ENCODE measurements at places on chromosomes 3 and 15.

DNA sequence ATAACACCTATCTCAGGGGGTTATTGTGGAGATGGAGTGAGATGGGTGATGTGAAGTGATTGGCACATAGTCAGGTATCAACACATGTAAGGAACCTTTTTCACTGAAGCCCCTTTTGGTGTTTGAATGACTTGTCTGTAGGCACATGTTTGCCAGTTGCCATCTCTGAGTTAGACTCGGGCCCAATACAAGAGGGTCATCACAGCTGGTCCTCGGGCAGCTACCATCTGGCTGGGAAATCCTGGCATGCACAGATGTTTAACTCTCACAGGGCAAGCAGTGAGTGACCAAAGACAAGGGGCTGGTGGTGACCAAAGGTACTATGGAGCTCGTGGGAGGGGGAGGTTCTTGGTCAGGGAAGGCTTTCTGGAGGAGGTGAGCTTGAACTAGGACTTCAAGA is 118.8 kb downstream of the CLSTN2 start:
- no peak for DNase-seq

- no peak for DNase-seq
Observed at GRCh38 chr3:42451546-42452230, 41.3 kb upstream of the LYZL4 start.

DNA sequence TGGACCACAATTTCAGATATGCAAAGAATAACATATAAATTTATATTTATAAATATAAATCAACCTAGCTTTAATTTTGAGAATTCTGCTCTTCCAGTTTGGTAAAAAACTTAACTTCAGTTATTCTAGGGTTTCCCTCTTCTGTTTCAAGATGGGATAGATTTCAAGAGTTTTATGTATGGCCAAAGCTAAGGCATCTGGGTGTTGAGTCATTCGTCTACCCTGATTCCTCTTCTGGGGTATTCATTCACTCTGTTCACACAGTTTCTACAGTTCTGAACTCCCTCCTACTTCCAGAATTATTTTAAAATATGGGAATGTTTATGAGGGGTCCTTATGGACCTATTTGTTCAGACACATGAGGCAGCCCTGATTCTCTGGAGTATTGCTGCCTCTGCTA is 4.2 kb upstream of the FGF7 start:
- no peak for DNase-seq

DNA sequence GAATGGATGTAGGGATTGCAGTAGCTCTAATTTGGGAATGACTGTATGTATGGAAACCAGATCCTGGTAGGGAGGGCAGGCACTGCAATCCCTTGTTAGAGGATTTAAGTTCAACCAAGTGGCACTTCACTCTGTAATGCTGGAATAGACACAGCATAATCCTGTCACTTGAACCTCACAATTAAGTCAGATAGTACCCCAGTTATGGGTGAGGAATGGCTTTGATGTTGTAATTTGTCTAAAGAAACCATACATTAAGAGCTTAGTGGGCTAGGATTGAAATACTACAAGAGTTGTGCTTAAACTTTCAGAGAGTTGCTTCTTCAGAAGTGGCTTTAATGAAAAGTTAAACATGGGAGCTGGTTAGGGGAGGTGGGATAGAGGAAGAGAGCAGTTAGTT is 9.3 kb downstream of the RAB7A start:
- DNase-seq: no peak

DNA sequence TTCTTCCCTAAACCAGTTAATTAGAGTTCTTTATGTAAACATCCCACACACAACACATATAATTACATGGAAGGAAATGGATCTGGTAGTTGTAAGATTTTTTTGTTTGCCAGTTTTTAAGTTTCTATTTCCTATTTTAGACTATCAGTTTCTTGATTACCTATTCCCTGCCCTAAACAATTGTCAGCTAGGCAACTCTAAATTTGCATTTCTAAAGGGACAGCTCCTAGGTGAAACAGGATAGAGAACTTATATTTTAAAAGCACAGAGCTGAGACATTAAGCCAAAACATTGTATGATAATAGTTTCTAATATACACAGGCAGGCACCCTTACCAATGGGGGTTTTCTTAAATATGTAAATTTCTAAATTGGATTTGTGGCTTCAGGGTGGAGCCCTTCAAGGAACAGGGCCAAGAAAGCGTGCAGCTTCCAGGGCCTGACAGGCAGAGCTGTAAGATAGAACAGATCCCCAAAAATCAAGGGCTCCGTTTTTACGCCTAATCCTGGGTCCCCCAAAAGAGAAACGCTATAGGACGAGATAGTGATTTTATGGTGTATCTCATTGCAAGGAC is 8.9 kb downstream of the LEKR1 start:
- DNase-seq: no peak

DNA sequence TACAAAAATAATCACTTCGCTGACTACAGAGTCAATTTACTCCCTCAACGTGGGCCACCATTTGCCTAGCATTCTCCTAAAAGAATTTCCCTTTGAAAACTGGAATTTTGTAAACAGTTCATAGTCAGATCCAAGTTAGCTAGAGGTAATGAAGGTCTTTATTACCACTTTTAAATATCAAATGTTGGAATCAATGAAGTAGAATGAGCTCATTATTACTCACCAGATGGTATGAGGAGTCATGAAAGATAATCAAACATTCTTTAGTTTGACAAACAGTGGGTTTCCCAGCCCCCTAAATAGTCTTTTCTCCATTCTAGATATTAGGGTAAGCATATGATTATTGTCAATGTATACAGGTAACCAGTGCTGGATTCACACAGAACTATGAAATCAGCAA is 455.7 kb upstream of the THBS1 start:
- no peak for DNase-seq

DNA sequence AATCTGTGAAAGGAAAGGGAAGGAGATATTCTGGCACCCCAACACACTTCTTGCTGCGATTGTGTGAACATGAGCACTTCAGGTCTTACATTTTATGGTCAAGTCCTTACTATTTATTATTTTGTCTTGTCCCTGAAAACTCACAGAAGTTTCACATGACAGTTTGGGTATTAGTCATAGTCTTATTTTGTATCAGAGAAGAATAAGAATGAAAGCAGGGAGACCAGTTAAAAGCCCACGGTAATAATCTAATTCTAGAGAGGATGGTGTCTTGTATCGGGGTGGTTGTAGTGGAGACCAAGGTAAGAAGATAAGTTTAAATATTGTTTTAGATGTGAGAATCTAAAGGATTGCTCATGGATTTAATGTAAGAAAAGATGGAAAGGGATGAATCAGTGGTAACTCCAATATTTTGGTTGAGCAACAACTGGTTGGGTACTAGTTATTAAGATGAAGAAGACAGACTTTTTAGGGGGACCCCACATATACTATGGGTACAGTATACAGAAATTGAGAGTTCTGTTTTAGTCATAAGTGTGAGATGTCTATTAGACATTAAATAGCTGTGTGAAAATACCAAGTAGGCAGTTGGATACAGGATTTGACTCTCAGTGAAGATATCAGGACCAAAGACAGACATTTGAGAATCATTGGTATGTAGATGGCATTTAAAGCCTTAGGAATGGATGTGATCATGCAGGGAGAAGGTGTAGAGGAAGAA is 227.6 kb downstream of the MFSD1 start:
- DNase-seq: no peak

DNA sequence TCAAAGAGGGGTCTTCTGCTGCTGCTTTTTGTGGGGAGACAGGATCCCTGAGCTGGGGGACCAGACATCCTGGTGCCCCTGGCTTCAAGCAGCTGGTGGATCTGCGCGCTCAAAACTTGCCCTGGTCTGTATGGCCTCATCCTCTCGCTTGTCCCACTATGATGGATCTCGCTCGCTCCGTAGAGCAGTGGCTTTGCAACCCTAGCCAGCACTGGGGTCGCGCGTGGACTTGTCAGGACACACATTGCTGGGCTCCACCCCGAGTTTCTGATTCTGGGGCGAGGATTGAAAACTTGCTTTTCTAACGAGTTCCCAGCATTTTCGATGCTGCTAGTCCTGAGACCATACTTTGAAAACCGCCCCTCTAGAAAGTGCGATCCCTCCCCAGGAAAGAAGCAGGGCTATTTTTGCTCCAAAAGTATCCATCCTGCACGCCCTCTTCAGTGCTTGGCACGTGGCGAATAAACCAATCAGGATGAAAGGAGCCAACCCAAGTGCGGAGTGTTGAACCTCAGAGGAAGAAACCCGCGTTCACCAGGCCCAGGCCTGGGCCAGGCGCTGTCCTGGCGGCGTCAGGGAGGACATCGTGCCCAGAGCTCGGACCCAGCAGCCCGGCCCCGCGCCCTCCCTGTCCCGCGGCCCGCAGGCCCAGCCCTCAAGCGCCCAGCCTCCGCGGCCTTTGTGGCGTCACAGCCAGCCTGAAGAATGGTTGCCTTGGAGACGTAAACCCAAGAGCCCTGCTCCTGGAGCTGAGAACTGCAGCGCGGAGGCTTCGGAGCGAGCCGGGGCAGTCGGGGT is at the start of gene CFAP100:
Gene CFAP100, plus strand, starts transcription at position 731 of the 798 bp plus-strand sequence. CDS start 1,092 bp downstream, outside the sequence.
- DNase-seq: peak; percentile 76

GRCh38 chr3:52339612-52340011 is 23.5 kb downstream of the DNAH1 start:
- DNase-seq: peak; percentile 80

DNA sequence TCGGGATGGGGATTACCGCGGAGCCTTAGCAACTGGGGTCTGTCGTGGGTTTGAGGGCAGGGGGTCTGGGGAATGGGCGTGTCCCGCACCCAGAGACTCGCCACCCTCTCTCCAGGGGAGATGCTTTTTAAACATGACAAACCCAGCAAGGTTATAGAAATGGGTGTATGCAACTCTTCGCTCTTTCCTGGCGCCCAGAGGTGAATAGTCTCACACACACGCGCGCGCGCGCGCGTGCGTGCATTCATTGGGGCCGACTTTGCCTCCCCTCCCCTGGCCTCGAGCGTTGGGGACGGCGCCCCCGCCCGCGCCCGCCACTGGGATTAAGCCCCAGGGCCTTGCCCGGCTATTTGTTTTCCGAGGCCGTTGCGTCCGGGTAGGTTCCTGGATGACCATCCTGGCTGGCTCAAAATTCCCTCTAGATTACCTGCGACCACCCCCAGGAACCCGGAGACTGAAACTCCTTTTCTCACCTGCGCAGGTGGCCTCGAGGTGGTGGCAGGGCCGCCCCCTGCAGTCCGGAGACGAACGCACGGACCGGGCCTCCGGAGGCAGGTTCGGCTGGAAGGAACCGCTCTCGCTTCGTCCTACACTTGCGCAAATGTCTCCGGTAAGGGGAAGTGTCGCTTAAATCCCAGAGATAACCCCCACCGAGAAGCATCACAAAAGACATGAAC is 777 bp downstream of the GPR160 start:
- peak; percentile 60 for DNase-seq

GRCh38 chr3:155218462-155218861 is 75.0 kb downstream of the STRIT1 start:
- no peak for DNase-seq

- DNase-seq: no peak
Observed at GRCh38 chr3:10366651-10367101, 45.8 kb upstream of the SEC13 start.
